Transverse colon (tissue), 4 donors: ENCODE measurements at places on chromosomes 3 and 15. TPM values are rescaled to one million over a fixed set of nuclear protein-coding genes. Genes with fewer than 3 reads are reported as not detected.

DNA sequence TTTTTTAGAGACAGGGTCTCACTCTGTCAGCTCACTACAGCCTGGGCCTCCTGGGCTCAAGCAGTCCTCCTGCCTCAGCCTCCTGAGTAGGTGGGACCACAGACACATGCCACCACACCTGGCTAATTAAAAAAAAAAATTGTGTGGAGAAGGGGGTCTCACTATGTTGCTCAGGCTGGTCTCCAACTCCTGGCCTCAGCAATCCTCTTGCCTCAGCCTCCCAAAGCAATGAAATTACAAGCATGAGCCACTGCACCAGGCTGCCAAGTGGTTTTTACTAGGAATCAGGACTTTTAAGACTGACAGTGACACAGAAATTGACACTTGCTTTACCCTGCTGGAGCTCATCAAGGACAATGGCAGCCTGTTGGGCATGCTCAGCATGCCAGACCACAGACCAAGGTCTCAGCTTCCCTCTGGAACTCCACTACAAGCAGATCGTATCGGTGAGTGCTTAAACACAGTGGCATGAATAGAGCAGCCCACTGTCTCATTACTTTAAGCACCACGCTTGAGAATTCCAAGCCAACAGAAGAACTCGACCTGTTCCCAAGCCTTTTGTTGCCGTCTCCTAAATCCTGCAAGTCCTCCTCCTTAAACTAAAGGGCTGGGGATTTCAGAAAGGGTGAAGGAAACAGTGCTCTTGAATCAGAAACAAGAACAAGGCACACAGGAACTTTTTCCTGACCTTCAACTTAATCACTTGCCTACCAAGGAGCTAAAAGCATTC, 41.4 kb downstream of the EOMES start:
- DNase-seq, result no peak

DNA sequence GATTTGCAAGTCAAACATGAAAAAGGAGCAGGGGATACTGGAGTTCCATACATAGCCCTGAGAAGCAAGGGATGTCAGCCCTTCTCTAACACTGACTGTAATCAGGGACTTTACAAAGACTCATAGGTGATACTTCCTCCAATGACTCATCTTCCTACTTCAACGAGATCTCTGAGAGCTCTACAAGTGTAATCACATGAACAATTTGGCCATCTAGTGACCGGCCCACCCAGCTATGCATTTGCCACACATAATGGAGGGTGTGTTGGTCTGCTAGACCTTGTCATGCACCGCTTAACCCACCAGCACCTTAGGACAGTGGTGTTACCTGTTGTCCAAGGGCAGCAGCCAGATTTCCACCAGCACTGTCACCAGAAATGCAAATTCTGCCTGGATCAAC, 75.3 kb downstream of the NCEH1 start:
- DNase-seq, result no peak

The GXYLT2 gene
- 10.5 TPM for total RNA-seq

The UBA5 gene
- 45.3 TPM for total RNA-seq

The VILL gene
- 214 TPM for total RNA-seq
